ENCODE measurements at places on chromosomes 4 and X.

- DNase-seq, result no peak
These were observed 178.9 kb upstream of the SPRY1 start for GRCh38 chr4:123217664-123218063.

DNA sequence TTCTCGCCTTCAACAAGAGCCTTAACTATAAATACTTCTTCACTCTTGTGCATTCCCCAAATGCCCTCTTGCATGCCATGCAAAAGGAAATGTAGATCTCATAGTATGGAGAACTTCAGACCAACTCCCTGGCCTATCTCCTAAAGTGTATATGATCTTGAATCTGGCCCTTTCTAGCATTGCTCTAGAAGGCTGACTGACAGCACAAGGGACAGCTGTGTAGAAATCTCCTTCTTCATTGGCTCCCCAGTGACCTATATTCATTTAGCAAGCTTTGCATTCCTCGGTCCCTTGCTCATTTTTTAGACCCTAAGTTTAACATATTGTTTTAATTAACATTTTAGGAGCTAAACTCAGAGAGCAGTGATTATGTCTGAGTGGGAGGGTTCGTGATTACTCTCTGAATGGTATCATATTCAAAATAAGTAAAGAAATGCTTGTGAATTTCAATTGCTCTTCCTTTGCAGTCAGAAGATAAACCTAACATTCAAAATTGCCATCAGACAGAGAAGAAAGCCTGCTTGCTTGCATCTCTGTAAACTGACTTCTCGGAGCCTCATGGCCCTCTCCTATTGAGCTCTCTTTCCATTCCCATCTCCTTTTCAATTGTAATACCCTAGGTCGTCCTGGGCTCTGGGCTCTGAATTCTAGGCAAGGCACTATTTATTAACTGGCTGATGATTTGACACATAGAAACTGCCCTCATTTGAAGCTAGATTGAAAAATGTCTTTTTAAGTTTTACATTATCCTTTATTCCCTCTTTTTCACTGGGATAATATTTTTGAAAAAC lies 120.3 kb upstream of the PRKG2 start:
- DNase-seq, result no peak

- DNase-seq, result no peak
These were observed 128.3 kb downstream of the PJA1 start for GRCh38 chrX:69036674-69037573.

- no peak for DNase-seq
These were observed 84.2 kb downstream of the SORCS2 start for GRCh38 chr4:7276515-7276914.

DNA sequence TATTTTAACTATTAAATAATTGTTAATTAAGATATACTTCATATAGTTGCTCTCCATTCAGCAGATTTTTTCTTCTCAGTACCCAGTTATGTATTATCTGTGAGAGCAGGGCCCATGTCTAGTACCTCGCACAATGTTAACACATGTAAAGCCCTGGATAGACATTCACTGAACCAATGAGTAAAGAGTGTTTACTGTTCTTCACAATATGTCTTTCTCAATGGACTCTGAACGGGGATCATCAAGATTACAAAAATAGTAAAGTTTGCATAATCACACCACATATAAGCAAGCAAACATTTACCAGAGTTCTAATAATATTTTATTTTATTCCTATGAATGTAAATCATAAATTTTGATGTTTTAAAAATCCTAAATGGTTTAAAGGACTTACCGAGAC lies 47.1 kb downstream of the FBXO8 start:
- no peak for DNase-seq
